ENCODE measurements at places on chromosomes 2 and 18.
A peak's percentile ranks its signal among the peaks of the same experiment; 100 is the strongest.

DNA sequence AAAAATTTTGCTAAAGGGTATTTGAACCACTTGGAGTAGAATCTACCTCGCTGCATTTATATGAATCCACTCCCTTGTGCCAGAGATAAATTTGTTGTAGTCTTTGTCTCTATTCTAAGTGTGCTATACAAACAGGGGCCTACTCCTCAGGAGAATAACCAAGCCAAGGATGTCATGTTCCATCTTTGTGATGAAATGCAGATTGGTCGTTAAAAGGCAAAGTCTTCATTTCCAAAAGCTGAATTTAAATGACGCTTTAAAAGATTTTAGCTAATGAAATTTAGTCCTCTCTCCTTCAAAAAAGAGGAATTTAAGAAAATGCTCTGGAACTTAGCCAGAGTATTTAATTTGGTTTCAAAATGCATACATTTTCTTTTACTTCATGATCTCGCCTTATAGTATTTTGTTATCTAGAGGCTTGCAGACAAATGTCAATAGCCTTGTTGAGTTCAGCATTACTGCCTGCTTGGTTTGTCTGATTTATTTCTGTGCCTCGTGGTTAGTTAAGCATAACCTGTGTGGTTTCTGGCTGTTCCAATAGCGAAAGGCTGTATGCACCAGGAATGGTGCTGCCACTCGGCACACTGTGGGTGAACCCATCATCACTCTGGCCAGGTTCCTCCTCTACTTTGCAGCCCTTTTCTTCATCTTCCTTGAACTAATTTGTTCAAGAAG lies 417.6 kb downstream of the ZNF521 start:
- no peak for DNase-seq

- no peak for DNase-seq
Observed at GRCh38 chr18:12281861-12282260, 26.2 kb upstream of the TUBB6 start.

- no peak for DNase-seq
Observed at GRCh38 chr2:215399067-215399716, 36.7 kb downstream of the FN1 start.

DNA sequence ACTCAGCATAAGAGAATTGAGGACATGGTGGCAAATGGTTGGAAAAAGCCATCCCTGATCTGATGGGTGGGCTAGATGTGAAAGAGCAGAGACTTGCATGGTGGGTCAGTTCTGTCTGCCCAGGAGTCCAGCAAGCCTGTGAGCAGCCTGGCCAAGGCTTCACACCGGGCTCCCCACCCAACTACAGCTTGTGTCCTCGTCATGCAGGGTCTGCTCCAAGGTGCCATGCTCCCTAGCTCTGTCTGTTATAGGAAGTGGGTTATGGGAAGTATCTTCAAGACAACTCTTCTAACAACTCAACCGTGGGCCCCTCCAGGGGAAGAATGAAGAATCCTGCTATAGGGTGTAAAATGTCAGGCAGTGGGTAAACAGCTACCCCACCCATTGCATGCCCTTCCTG lies 97.4 kb downstream of the ADD2 start:
- no peak for DNase-seq

- DNase-seq, result no peak
Observed at GRCh38 chr2:42809131-42809818, 16.9 kb upstream of the HAAO start.

DNA sequence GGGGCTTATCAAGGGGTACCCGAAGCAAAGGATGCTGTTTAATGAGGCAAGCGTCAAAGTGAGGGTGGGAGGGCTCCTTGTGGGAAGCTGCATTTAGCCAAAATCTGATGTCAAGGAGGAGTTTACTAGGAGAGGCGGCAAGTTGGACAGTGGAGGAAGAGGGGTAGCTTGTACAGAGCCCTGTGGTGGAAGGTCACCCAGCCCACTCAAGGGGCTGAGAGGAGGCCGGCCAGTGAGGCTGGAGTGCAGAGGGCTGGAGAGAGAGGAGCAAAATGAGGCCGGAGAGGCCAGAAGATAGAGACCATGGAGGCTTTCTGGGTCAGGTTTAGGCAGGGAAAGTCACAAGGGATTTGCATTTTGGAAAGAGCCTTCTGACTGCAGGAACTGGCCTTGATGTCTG lies 49.5 kb downstream of the ASB1 start:
- DNase-seq, result no peak

DNA sequence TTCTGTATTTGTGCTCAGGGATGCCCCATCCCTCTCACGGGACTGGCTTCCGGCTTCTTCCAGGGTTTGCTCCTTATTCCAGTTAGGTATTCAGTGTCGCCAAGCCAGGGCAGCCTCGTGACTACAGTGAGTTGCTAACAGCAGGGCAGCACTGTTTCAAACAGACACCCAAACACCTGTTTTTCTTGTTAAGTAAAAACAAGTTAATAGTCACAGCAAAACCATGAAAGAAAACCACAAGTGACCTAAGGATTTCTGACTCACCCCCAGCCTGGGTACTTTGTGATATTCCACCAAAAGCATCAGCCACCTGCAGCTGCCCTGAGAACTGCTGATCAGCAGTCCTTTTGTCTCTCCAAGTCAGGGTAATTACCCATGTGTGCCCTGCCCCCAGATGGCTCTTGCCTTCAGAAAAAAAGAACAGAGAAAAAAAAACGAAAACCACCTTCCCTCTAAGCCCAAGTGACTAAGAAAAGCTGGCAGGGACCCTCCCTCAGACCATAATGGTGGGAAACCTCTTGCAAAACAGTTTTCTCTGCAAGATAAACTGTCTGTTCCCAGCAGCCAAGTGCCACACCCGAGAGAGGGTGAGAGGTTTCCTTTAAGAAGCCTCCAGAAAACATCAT lies 178.2 kb downstream of the ANAPC1 start:
- DNase-seq, result peak; percentile 99

- DNase-seq, result no peak
Observed at GRCh38 chr2:77294474-77294873, 227.7 kb downstream of the LRRTM4 start.

DNA sequence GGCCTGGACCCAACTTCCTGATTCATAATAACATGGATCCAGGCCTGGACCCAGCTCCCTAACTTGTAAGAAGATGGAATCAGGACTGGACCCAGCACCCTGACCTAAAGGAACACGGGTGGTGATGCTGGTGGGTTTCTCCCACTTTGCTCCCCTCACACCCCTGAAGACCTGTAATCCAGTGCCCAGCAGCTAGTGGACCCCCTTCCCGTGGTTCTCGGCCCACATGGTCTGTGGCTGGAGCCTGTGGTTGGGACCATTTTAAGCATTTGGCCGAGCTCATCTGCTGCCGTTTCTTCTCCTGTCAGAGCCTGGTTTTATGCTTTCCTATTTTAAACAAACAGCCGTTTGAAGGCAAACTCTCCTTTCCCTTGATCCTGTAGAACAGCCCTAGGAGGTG lies 232.8 kb downstream of the EIPR1 start:
- DNase-seq, result no peak

GRCh38 chr2:68767031-68767961 lies 32.7 kb downstream of the ARHGAP25 start:
- no peak for DNase-seq

GRCh38 chr2:36356990-36357846 lies 1.6 kb downstream of the CRIM1 start:
- DNase-seq, result peak; percentile 77

- DNase-seq, result no peak
Observed at GRCh38 chr2:112239862-112240261, 15.0 kb downstream of the ZC3H8 start.

- no peak for DNase-seq
Observed at GRCh38 chr2:88321449-88322248, 130.8 kb downstream of the FOXI3 start.
